WTC11 (cell line): ENCODE measurements at places on chromosomes 16 and 17. TPM values are rescaled to one million over a fixed set of nuclear protein-coding genes. Genes with fewer than 3 reads are reported as not detected.

The CCDC43 gene
- 32.4 to 37.9 TPM (median 32.6 TPM) in 3 replicates for total RNA-seq

DNA sequence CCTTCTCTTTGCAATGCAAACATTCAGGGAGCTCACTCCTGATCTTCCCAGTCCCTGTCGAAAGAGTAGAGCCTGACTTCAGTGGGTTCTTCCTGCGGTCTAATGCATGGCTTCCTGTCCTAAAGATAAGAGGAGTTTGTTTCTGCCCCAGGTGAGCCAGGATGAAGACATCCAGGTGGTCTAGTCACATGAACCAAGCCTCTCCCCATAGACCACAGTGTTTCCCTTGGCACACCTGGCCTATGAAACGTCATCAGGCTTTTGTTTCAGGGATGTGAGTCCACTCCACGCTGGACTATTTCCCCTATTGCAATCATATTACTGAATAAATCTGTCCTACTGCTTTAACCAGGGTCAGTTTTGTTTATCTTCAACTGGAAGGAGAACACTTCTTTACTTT lies 21.1 kb downstream of the CES1 start:
- DNase-seq: no peak

DNA sequence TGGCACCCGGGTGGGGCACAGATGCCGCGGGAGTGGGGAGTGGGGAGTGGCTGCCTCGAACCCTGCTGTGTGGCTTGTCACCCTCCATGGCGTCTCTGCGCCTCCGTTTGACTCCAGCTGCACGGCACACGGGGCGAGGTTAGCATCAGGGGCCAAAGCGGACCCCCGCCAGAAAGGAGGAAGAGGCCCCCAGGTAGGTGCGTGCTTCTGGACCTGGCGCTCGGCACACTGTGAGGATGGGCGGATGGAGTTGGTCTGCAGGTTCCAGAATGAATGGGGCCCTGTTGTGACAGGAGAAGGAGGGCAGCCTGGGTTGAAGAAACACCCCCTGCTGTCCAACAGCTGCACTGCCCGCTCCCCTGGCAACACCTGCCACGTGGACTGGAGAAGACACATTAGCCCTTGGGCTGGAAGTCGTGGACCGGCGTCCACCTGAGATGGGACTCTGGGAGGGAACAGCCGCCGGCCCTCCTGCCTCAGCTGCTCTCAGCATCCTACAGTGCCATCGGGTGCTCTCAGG lies 9.4 kb upstream of the FASN start:
- DNase-seq: no peak

The IL21R gene
- 0.27 to 0.70 TPM (median 0.32 TPM) in 3 replicates for total RNA-seq
